ENCODE measurements at places on chromosomes 2 and 18.

DNA sequence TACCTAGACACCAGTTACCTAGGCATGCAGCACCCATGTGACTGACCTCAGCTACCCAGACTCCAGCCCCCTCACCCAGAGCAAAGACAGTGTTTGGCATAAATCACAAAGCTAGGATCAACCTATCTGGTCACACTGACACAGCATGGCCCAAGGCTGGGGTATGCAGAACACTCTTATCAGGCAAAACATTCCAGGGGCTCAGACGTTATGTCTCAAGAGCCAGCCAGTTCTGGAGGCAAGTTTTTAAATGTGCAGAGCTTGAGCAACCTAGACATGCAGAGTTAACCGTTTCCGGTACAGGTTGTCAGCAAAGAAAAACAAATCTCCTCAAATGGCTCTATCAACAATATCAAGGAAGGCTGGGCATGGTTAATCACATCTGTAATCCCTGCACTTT, 92.8 kb downstream of the AP1S3 start:
- DNase-seq = no peak

DNA sequence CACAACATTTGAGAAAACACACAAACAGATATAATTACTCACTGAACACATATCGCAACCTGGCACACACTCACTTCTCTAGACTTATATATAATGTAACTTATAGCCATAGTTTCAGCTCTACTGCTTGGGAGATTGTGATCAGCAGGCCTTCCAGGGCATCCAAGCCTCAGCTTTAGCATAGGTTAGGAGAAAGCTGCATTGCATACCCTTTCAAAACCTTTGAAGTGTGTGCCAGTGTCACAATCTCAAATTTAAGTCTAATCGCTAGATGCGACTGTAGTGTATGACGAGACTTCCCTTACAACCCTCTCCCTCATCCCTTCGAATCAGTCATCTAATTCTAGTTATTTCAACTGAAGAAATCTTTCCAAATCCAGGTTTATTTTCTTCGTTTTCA, 30.9 kb downstream of the SLC66A3 start:
- no peak for DNase-seq

- no peak for DNase-seq
These were observed 24.8 kb downstream of the CYTIP start for GRCh38 chr2:157419031-157419575.

DNA sequence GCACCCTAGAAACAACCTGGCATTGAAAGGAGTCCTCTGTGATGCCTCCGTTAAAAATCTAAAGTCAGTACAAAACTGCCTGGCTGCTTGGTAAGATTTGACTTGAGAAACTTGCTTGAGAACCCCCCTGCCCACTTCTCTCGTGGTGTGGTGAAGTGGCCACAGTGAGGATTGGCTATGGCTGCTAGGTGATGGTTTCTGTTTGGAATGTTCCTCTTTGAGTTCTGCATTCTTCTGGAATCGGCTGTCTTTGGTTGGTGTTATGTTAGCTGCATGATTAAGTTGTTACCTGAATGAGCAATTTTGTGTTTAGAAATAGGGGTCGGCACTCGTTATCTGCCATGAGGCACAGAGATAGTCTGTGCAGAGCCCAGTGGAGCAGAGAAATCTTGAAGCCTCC, 21.7 kb upstream of the SAG start:
- no peak for DNase-seq

DNA sequence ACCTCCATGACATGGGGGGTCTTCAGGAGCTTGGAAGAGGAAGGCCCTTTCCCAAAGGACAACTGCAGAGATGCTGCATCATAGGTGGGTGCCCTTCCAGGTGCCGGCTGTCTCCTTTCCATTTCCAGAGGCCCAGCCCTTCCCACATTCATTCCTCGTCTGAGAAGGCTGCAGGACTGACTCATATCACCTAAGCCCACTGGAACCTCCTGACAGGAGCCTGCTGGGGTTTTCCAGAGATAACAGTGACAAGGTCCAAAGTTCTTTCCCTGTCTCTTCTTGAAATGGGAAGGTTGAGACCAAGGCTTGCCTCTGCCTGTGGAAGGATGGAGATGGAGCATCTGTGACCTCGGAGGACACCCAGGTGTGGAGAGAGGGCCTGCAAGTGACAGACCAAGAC, 3.6 kb upstream of the PRSS56 start:
- no peak for DNase-seq

- no peak for DNase-seq
These were observed 51.0 kb downstream of the ACTR3 start for GRCh38 chr2:113940891-113941290.

DNA sequence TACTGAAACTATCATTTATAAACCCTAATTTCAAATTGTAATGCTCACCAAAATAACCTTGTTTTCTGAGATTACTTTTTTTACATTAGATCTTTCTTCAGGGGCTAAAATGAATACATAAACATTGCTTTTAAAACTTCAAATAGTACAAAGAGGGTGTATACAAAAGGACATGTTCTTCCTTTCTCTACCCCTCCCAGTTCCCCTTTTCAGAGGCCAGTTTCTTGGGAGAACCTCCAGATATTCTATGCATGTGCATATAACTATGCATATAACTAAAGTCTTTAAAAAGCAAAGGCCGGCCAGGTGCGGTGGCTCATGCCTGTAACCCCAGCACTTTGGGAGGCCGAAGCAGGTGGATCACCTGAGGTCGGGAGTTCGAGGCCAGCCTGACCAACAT, 10.6 kb upstream of the FAM117B start:
- no peak for DNase-seq

DNA sequence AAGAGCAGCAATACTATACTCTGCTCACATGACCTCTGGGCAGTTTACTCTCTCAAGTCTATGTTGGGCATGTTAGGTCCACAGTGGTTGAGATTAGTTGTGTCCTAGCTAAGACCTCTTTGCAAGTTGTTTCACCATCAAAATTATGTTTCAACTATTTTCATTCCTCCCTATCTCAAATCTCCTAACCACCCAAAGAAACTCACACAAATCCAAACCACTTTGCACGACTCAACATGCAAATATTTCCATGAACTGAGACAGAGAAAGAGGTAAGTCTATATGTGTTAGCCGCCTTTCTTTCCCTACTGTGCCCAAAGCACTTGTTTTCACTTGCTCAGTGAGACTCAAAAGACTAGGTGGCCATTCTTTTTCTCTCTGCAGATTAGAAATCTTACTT, 546.8 kb downstream of the TNS1 start:
- DNase-seq = no peak

DNA sequence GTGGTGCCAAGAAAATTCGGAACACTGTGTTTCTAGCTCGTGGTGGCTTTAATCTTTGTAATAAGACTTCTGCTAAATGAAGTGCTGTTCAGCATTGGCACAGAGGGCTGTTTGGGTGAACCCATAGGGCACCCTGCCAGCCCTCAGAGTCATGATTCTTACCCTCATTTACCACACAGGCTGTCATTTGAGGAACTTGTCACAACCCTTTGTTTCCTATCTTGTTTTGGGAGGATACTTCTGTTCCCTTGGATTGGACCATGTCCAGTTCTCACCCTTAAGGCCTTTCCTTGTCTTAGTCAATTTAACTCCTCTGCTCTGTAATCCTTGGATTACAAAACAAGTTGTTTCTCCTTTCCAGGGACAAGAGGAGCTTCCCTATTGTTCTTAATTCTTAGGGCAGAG, 225.7 kb downstream of the MTX2 start:
- DNase-seq = no peak

DNA sequence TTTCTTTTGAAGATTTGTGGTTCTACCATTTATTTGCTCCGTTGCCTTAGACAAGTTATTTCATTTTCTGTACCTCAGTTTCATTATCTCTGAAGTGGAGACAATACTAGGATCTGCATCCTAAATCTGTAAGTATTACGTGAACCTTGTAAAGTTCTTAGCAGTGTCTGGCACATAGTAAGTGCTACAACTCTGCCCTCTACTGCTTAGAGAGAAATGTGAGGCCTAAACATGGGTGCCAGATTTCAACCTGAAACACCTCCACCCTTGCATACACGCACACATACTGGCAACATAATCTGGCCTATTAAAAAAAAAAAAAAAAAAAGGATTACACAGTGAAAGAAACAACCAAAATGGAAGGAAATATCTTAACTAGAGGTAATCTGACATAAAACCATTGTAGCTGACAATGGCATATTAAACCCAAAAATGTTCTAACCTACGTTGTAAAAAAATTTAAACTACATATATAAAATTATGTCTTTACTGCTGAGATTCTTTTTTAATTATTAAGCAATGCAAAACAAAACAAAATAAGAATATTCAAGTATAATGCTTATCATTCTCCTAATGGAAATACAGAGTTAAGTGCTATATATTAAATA, 132.6 kb downstream of the MAP2 start:
- DNase-seq = peak; percentile 40

DNA sequence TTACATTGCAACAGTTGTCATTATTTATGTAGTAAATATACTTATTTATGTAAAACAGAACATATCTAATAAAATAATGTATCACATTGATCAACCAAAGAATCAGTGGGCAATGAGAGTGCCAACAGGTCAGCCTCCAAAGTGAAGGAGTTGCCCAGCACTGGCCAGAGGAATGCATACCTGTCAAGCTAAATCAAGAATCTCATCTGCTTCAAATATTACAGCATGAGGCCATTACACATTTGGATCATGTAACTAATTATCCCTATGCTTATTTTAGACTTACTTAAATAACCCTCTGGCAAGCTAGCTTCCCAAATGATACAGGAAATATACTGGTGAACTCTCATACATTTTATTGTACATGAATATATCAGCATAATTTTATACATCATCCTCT, 1211.7 kb upstream of the ACVR2A start:
- DNase-seq = no peak

GRCh38 chr2:240639566-240639965, 14.3 kb downstream of the GPR35 start:
- DNase-seq = no peak

- no peak for DNase-seq
These were observed 149.0 kb downstream of the IKZF2 start for GRCh38 chr2:213002383-213002782.

DNA sequence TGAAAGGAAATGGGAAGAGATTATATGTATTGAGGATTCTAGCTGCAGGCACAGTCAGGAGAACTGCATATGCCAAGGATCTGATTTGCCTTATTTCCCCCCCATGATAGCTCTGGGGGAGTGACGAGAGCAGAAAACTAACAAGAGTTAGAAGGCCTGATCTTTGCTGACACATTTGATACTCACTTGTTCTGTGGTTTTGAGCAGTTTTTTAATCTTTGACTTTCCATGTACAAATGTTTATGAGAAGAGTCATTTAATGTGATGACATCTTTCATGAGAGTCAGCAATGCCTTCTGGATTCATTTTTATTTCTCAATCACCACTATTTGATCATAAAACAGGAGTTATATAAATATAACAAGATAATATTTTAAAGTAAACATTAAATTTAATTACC, 12.7 kb upstream of the SERPINB7 start:
- DNase-seq = no peak

- no peak for DNase-seq
These were observed 175.7 kb upstream of the PGAP1 start for GRCh38 chr2:197102231-197102630.

- DNase-seq = no peak
These were observed 14.4 kb upstream of the STON1 start for GRCh38 chr2:48515513-48515985.

DNA sequence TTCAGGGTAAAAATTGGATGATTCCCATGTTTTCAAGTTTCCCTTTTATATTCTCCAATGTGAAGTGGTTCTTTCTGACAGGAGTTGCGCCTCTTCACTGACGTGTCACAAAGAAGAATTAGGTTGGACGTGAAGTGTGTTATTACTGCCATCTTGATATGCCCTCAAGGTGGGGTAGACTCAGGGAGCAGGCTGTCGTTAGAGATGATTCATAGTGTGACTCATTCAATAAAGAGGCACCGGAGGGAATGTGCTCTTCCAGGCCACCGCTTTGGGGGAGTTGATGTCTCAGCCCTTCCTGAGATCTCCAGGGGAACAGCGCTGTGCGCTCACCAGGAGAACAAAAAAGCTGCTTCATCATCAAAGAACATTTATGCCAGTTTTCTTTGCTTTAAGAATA, 3.6 kb upstream of the DGKD start:
- peak; percentile 74 for DNase-seq

GRCh38 chr2:33488715-33489540, 12.5 kb downstream of the RASGRP3 start:
- DNase-seq = no peak

DNA sequence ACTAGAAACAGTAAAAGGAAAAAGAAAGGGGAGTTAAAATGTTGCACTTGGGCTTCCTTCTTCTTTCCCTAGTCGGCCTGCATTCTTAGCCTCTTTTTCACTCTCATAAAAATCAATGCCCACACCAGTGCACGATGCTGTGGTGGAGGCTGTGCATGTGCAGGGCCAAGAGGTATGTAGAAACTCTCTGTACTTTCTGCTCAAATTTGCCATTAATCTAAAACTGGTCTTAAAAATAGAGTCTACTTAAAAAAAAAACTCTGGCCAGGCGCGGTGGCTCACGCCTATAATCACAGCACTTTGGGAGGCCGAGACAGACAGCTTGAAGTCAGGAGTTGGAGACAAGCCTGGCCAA, 11.1 kb downstream of the TRAPPC8 start:
- no peak for DNase-seq

DNA sequence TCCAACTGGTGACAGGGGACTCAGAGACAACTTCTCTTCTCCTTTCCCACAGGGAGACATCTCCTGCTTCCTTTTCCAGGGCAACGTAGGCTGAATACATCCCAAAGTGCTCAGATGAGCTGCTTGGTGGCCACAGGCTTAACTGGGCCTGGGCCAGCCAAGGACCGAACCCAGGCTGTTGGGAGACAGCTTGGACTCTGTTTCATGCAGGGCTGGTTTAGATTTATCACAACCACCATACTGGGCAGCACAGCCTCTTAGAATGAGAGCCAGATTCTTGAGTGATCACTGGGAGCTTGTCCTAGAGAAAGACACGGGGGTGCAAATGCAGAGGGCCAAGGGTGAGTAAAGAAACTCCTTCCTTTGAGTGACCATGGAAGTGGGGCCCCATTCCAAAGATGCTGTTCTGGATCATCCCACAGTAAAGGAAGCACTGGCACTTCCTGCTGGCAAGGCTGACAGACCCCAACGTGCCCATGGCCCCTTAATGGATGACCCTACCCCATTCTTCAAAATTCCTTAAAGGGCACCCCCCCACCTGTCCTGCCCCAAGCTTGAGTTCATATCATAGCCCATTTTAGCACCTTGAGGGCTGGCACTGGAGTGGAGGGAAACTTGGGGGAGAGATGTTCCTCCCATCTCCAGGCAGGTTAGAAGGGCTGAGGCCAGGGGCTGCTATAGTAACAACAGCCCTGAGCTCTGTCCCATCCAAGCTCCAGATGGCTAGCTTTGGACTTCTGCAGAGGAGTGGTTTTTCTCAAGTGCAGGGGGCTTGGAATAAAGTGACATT, 84.1 kb downstream of the CAPN13 start:
- DNase-seq = no peak

Measured in HFF-Myc (cell line).